ENCODE measurements at places on chromosomes 2 and 18.

DNA sequence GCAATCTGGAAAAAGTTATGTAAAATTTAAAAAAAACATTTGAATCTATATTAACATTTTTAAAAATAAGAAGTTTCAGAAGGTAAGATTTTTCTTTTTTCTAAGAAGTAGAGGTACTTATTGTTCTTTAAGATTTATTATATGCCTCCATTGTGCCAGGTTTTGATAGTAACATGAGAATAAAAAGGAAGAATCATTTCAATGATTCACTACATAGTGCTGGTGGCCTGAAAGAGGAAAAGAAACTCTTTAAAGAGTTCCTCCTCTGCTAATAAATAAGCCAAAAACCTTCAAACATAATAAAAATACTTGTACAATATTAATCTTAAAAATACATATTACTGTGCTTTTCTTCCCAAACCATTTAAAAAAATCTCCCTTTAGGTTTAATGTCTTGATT, 69.0 kb downstream of the ANKRD44 start:
- DNase-seq = no peak

- DNase-seq = peak; percentile 87
These were observed 7.9 kb downstream of the PCBP1 start for GRCh38 chr2:70094978-70095719.

DNA sequence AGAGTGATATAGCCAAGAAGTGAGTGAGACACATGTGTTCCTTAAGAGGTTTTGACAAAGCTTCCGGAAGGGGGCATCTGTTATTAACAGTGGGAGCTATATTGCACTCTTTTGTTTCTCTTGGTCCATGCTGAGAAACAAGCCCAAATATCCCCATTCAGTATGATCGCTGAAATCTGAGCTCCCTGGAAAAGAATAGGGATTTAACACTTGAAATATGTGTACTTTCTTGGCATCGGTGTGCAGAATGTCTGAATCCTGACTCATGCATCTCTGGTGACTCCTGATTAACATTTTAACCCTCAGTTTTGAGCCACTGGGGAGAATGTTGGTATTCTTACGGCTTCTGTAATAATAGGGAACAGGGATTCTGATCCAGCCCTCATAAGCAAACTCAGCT, 448.1 kb downstream of the TSN start:
- no peak for DNase-seq

DNA sequence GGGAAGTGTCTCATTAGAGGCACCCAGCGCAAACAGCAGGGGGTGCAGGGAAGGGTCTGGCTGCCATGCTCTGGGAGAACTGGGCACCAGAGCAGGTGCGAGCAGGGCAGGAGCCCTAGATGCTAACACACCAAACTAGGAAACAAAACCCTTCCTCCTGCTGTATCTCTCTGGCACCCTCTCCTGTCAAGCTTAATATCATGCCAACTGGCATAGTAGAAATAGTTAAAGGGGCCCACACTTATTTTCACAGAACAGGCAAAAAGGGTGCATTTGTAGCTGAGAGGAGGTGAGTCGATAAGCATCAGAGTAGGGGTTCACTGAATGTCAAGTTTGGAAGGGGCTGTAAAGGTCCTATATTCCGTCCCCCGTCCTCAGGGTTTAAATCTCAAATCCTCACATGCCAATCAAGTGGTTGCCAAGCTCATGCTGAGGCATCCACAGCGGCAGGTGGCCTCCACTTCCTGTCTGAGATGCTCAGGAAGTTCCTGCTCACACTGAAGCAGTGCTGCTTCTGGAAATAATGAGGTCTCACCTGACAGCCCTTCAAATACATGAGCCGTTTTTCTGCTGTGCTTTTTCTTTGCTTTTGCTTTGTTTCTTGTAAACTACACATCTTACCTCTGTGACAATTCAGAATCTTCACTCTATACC, 14.9 kb upstream of the ACKR3 start:
- DNase-seq = no peak

DNA sequence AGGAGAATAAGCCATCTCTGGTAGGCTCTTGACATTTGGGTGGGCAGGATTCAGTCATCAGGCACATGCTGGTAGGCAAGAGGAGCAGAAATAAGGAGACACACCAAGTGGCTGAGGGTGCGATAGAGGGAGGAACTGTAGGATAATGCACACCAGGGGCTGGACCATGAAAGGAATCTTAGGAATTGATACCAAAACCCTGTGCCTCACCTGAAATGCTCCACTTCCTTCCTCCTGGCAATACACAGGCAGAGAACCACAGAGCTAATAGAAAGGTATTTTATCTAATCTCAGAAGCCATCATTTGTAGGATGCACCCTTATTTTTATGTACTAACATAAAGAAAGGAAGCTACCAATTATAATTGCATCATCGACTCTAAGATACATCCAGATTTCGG, 4.4 kb upstream of the CYP1B1 start:
- no peak for DNase-seq

- DNase-seq = no peak
These were observed 147.7 kb upstream of the PKDCC start for GRCh38 chr2:41900101-41900577.

GRCh38 chr18:26579941-26580618, 31.7 kb upstream of the KCTD1 start:
- peak; percentile 15 for DNase-seq

GRCh38 chr2:184599054-184599871, 934 bp downstream of the ZNF804A start:
- DNase-seq = no peak

GRCh38 chr2:30408961-30409387, 38.1 kb upstream of the LCLAT1 start:
- no peak for DNase-seq

DNA sequence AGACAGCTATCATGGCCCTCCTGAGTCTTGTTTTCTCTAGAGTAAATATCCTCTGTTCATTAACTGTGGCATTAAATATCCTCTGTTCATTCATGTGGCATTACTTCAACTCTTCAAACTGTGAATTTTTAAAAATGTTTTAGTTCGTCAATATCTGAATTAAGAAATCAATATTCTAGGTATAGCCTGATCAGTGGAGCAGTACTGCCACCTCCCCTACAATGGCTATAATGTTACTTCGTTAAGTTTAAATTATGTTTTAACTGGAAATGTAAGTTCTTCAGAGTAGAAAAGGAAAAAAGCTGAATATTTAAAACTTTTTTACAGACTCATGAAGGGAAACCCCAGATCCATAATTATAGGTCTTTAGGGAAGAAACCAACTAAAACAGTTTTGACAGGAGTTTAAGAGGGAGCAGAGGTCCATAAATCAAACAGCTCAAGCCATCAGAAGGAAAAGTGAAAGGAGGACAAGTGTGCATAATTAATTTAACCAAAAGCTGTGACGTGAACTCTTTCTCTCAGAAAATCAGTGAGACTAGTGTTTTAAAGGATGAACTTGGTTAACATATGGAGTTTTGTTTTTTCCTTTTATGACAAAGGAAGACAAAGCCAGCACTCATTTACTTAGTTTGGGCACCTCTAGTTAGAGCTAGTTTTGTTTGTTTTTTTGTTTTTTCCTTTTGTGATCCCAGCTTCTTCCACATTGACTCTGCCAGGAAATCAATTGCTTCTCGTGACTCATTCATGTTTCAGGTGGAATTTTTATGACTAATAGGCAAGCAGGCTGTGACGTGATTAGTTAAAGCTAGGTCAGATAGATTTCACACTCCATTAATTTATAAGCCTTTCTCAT, 44.9 kb downstream of the RBBP8 start:
- no peak for DNase-seq

GRCh38 chr2:157052685-157053224, 204.8 kb upstream of the GALNT5 start:
- DNase-seq = peak; percentile 91

DNA sequence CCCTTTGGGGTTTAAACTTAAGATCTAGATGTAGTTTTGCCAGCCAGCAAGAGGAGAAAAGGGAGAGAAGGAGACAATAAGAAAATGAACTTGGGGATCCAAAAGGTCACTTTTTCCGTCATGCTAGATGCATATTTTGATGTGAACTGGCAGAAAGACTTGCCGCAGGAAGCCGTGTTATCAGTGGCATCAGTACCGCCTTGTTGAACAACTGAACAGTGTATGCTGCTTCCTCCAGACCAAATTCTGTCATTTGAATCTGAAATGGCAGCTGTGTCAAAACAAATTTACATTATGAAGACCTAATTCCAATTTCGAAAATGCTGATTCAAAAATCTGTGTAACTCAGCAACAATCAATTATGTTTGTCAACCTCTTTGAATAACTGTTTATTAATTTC, 42.1 kb downstream of the TMEM200C start:
- no peak for DNase-seq

Data from HepG2 (cell line).